ENCODE measurements at places on chromosomes 7 and 10. TPM values are rescaled to one million over a fixed set of nuclear protein-coding genes. Genes with fewer than 3 reads are reported as not detected.

The TFEC gene
- not detected for total RNA-seq

The SUGCT gene
- total RNA-seq: 20.2 TPM

The MSS51 gene
- total RNA-seq: 2.4 TPM

The UCN3 gene
- not detected for total RNA-seq

The PRF1 gene
- total RNA-seq: not detected

The GPER1 gene
- total RNA-seq: 0.28 TPM

The SPDYE9 gene
- total RNA-seq: not detected

The INPP5A gene
- total RNA-seq: 14.2 TPM

The OR2AE1 gene
- total RNA-seq: not detected

The ITGA8 gene
- total RNA-seq: not detected

The OR2F2 gene
- total RNA-seq: not detected

The KAZALD1 gene
- 6.7 TPM for total RNA-seq

The SPOCK2 gene
- total RNA-seq: 1.2 TPM

Measured in MCF 10A (cell line).